Activated CD4-positive, alpha-beta T cell treated with anti-CD3 and anti-CD28 coated beads for 36 hours (primary cell): ENCODE measurements at places on chromosomes 2 and 18. TPM values are rescaled to one million over a fixed set of nuclear protein-coding genes. Genes with fewer than 3 reads are reported as not detected.

Gene KDM3A
- total RNA-seq: 82.9 TPM

Gene IL1A
- 6.6 TPM for total RNA-seq

Gene IL36RN
- total RNA-seq: not detected

Gene TMSB10
- 2,742 TPM for total RNA-seq

Gene NPAS2
- total RNA-seq: 12.0 TPM

Gene FEV
- not detected for total RNA-seq

Gene C2orf66
- total RNA-seq: 0.09 TPM

Gene FAM124B
- total RNA-seq: 0.58 TPM

Gene TLX2
- 0.18 TPM for total RNA-seq

Gene VWC2L
- not detected for total RNA-seq

Gene SCG2
- total RNA-seq: not detected

DNA sequence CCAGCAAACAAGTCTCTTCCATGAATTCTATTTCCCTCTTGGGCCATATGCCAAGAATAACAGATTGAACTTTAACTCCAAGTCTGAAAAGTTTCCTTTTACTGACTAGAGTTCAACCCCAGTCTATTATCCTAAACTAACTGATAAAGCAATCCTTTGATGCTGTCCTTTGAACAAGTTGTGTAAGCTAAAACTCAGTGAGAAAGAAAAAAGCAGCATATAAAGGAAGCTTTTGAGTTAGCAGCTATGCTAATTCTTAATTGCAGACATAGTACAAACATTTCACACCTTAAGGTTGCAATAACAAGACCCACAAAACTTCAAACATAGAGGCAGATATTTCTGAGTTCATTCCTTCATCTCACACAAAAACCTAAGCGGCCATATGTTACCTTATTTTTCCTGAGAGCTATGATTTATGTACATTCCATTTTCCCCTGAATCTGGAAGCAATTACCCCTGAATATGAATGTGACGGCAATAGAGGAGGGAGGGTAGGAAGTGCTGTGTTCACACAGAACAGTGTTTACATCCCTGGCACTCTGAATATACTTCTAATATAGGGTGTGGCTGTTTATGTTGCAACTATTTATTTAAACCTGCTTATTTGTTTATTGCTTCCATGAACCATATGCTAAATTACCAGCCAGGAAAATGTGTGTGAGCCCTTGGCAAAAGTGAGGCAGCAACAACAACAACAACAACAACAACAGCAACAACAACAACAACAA lies 180.6 kb downstream of the IRS1 start:
- no peak overlapping the region for H3K4me3 ChIP-seq
- peaks cover 2% of the 10 kb centered on the region for H3K27me3 ChIP-seq
- DNase-seq: no peak
- no peaks in the 10 kb centered on the region for H3K4me1 ChIP-seq
- H3K36me3 ChIP-seq: no peaks in the 10 kb centered on the region
- no peak overlapping the region for H3K27ac ChIP-seq

DNA sequence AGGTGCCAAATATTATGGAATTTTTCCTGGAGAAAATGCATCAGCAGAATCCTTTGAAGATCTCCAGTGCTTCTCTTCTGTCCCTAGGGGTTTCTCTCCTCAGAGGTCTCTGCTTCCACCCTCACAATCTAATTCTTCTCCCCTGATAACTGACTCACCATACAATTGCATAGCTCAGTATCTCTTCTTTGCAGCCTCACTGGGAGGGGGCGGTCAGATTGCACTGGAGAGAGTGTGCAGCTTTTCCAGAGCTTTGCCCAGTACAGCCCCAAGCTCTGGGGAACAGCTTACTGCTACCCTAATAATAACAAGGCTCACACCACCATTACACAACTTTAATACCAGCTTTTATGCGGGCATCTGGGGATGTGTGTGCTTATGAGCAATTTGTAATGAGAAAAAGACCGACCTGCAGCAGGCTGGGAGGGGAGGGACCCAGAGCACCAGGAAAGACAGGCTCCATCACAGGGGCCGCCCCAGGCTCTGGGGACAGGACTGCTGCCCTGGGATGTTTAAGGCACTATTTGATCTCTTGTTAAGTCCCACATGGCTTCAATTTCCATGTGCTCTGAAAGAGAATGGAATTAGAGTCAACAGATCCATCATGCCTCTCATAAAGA lies 276.6 kb upstream of the SIX2 start:
- no peak overlapping the region for H3K4me3 ChIP-seq
- H3K4me1 ChIP-seq: peaks cover 8% of the 10 kb centered on the region
- no peaks in the 10 kb centered on the region for H3K36me3 ChIP-seq
- DNase-seq: no peak
- H3K27me3 ChIP-seq: peaks cover 15% of the 10 kb centered on the region

- H3K27me3 ChIP-seq: no peaks in the 10 kb centered on the region
- peaks cover 69% of the 10 kb centered on the region for H3K4me1 ChIP-seq
- H3K27ac ChIP-seq: peak overlapping the region; percentile 12
- no peak for DNase-seq
- H3K36me3 ChIP-seq: peaks cover 54% of the 10 kb centered on the region
- H3K4me3 ChIP-seq: peak overlapping the region; percentile 9
Measured at GRCh38 chr18:79983793-79984192, 4.6 kb downstream of the TXNL4A start.

GRCh38 chr18:21117409-21118131 lies 6.0 kb upstream of the ROCK1 start:
- no peak overlapping the region for H3K4me3 ChIP-seq
- peaks cover 10% of the 10 kb centered on the region for H3K4me1 ChIP-seq
- DNase-seq: no peak
- no peak overlapping the region for H3K27ac ChIP-seq
- no peaks in the 10 kb centered on the region for H3K36me3 ChIP-seq
- H3K27me3 ChIP-seq: no peaks in the 10 kb centered on the region

- H3K27ac ChIP-seq: no peak overlapping the region
- peaks cover 16% of the 10 kb centered on the region for H3K27me3 ChIP-seq
- no peak for DNase-seq
- no peaks in the 10 kb centered on the region for H3K36me3 ChIP-seq
Measured at GRCh38 chr2:181698223-181698622, 17.9 kb upstream of the NEUROD1 start.

DNA sequence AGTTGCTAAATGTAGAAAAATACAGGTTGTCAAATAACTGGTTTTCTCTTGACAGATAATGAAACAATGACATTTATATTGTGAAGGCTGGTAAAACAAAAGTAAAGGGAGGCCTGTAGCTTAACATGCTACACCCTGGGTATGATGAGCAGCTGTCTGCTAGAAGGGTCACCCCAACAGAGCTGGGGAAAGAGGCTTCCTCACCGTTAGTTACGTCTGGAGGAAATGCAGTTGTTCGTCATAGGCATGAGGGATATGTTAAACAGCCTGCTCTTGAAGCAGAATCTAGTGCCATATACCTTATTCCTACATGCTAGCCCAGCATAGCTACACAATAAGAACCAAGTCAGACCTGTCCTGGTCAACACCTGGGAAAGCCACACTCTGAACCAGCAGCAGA lies 49.9 kb downstream of the LPIN2 start:
- H3K4me3 ChIP-seq: peak overlapping the region; percentile 71
- DNase-seq: peak; percentile 74
- H3K4me1 ChIP-seq: peaks cover 90% of the 10 kb centered on the region
- H3K27me3 ChIP-seq: no peaks in the 10 kb centered on the region
- H3K27ac ChIP-seq: peak overlapping the region; percentile 100

GRCh38 chr18:66222174-66222573 lies 381.7 kb downstream of the CDH19 start:
- no peak overlapping the region for H3K4me3 ChIP-seq
- H3K4me1 ChIP-seq: no peaks in the 10 kb centered on the region
- no peak for DNase-seq
- no peaks in the 10 kb centered on the region for H3K27me3 ChIP-seq
- no peak overlapping the region for H3K27ac ChIP-seq

DNA sequence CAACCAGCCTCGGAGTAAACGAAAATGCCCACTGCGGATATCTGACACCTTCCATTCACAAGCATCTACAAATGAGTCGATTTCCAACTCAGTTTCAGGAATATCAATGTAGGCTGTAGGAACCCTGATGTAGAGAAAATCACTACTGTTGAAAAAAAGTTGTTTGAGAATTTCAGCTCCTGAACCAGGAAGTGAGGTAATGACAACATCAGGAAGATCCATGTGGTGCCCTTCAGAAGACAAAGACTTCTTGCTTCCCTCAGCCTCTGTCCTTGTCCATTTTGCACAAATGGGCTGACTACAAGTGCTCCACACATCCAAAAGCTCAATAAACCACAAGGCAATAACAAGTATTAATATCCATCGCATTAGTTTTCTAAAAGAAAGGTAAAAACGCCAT lies 4.7 kb downstream of the DSEL start:
- no peak overlapping the region for H3K4me3 ChIP-seq
- no peak overlapping the region for H3K27ac ChIP-seq
- no peak for DNase-seq
- H3K36me3 ChIP-seq: no peaks in the 10 kb centered on the region

GRCh38 chr2:286774-287392 lies 1.0 kb downstream of the ALKAL2 start:
- no peak for DNase-seq
- H3K4me1 ChIP-seq: peaks cover 5% of the 10 kb centered on the region
- peaks cover 33% of the 10 kb centered on the region for H3K27me3 ChIP-seq
- H3K27ac ChIP-seq: no peak overlapping the region
- H3K36me3 ChIP-seq: peaks cover 5% of the 10 kb centered on the region

- no peaks in the 10 kb centered on the region for H3K4me1 ChIP-seq
- no peaks in the 10 kb centered on the region for H3K36me3 ChIP-seq
Measured at GRCh38 chr2:165471349-165471950, 2.0 kb downstream of the CSRNP3 start.

DNA sequence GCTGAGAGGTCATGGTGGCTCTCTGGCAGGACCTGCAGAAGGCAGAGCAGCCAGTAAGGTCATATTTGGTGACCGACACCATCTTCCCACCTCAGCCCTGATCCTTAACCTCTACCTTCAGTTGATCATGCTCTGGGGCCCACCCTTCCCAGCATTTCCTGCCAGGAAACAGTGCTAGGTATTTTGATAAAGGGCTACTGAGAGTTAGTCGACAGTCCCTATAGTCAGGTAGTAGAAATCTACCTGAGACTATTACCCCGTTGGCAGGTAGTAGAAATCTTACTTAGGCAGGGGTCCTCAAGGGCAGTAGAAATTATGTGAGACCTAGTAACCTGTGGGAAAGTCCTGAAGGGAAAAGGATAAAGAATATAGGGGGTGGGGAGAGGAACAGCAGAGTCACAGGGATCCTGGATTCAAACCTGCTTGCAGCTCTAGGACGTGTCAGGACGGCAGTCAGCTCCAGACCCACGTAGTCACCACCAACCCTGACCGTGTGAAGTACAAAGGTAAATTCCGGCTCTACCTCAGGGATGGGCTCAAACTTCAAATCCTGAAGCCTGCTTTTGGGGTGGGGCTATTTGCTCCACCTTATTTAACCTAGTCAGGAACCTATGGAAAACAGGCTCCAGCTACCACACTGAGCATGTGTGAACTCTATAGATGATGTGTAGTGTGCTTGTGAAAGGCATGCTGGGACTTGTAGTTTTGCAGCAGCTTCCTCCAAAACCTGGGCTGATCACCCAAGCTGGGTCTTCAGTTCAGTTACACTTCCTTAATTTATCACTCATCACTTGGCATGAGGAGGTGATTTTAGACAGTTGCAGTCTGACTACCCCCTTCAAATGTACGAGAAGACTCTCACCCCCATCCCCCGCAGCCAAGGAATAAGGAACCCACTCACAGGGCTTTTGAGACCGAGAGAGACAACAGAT lies at the start of gene DQX1:
TSS of gene DQX1 (minus strand) at position 515 of the 932 bp plus-strand sequence. CDS start at position 13, 502 bp downstream.
- peak within 1 kb of the TSS; percentile 13 for H3K4me3 ChIP-seq
- H3K36me3 ChIP-seq: peaks cover 39% of the 10 kb centered on the region
- peak within 1 kb of the TSS; percentile 6 for H3K27ac ChIP-seq
- DNase-seq: peak; percentile 41
- peaks cover 5% of the 10 kb centered on the region for H3K27me3 ChIP-seq
- peaks cover 23% of the 10 kb centered on the region for H3K4me1 ChIP-seq

DNA sequence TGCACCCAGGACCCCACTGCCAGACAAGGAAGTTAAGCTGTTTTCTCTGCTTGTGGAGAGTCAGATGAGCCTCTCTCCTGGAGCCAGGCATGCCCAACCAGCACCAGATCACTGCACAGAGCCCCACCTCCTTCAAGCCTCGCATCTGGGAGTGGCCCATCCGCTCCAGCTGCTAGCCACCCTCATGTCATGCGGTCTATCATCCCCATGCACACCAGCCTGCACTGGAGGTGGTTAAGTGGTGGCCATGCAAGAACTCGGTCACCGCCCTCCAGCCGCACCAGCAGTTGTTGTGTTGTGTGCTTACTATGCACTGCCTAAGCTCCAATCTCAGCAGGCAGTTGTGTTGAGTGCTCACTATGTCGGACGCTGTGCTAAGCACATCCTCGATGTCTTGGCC lies 177.9 kb upstream of the SLC14A2 start:
- H3K4me3 ChIP-seq: no peak overlapping the region
- H3K27ac ChIP-seq: no peak overlapping the region
- H3K4me1 ChIP-seq: no peaks in the 10 kb centered on the region
- peaks cover 2% of the 10 kb centered on the region for H3K27me3 ChIP-seq
- no peaks in the 10 kb centered on the region for H3K36me3 ChIP-seq
- no peak for DNase-seq
